Kidney epithelial cell (primary cell): ENCODE measurements at places on chromosomes 11 and 22.

DNA sequence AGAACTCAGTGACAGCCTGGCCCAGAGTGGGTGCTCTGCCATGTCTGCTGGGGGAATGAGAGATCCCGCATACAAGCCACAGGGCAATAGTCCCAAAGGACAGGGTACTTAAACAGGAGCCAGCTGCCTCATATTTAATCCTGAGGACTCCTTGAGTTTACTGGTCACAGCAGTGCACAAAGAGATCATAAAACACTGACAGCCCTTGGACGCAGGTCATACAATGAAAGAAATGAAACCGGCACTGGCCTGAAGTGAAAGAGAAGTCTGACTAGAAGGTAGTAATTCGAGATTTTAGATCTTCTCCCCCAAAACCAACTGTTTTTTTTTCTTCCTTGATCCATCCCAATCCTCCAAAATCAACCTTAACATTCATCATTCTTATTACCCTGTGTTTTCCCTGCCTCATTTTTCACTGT, 299.8 kb upstream of the SYN3 start:
- no peak for DNase-seq

DNA sequence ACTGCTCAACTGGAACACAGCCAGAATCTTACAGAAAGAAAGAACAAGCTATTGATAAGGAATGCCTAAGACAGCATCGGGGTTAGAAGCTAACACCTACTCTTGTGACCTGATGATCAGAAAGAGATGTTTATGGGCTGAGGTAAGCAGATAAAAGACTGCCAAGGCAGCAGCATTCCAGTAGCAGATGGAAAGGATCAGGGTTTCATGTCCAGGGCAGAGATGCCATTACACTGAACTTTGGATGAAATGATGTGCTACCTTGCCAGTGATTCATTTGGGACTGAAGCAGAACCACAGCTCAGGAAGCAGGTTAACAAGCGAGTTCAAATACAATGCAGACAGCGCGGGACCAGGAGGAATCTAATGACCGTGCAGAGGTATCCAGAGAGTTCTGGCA, 27.1 kb upstream of the APOA1 start:
- no peak for DNase-seq

- no peak for DNase-seq
Observed at GRCh38 chr11:657691-658126, 20.6 kb downstream of the DRD4 start.

DNA sequence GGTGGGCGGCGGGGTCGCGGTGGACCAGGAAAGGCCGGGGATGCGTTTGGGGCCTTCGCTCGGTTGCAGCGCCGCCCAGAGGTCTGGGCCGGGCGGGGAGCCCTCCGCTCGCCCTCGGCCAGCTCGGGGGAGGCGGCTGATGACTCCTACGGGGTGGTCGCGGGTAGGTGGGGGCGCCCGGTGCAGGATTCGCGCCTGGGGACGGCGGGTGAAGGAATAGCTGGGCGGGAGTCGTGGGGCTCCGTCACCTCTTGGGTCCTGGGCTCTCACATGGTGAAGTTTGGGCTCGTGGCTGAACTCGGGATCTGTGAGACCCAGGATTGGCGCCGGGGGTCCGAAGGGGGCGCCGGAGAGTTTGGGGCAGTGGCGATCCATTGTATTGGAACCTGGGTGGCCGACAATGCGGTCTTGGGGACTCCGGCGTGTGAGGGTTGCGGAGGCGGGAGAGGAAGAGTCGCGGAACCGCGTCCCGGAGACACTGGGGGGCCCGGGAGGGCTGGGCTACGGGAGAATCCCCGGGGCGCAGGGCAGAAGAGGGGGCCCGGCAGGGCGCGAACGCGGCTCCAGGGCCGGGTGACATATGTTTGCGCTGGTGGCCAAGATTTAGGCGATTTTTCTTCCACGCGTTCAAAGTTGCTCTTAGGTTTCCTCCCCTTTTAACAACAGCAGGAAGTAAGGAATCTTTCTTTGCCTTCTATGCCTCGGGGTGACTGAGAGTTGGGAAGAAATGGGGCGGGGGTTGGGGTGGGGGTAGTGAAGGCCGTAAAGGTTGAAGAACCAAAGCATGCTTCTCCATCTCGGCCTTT, 935 bp downstream of the QSER1 start:
- no peak for DNase-seq

DNA sequence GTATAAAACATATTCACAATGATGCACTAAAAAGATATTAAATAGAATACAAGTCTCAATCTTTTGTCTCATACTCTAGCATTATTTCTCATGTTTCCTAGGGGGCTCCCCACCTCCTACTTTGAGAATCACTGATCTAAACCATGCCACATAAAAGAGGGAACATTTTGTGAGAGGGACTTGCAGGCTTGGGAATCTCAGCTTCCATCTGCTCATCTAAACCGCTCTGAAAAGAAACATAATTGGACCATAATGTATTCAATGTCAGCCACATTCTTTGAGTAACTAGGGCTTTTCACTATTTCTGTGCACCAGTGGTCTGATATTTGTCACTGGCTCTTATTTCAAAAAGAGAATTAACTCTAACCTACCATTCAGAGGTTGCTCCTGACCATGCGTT, 6.4 kb upstream of the CSRP3 start:
- DNase-seq = no peak

- DNase-seq = no peak
Observed at GRCh38 chr22:36884349-36885158, 23.7 kb downstream of the NCF4 start.

DNA sequence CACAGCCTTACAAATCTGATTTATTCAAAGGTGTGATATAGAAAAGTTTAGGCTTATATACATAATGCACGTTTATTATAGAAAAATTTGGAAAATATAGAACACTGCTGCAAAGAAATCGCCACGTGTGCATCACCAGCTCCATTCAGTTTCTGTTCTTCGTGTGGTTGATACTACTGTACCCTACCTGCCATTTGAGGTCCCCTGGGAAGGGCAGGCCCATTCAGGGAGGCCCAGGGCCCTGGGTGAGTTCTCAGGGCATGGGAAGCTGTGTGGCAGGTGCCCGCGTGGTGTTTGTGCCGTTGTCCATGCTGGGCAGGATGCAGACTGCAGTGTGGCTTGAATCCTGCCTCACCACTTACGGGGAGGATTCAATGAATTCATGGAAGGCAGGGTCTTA, 60.8 kb downstream of the TBC1D22A start:
- DNase-seq = no peak

DNA sequence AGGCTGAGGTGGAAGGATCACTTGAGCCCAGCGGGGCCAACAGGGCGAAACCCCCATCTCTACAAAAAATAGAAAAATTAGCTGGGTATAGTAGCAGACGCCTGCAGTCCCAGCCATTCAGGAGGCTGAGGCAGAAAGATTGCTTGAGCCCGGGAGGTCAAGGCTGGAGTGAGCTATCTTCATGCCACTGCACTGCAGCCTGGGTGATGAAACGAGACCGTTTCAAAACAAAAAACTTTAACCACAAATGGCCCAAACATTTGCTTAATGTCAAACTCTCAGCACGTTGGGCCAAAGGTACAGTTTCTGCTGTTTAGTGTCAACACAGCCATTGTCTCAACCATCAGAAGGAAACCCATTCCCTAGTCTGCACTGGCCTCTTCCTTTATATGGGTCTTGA, 69.2 kb upstream of the TTC12 start:
- DNase-seq = no peak

GRCh38 chr11:128453444-128454336, 133.7 kb downstream of the ETS1 start:
- peak; percentile 93 for DNase-seq

GRCh38 chr11:42625757-42626665, 685.8 kb upstream of the API5 start:
- DNase-seq = no peak

DNA sequence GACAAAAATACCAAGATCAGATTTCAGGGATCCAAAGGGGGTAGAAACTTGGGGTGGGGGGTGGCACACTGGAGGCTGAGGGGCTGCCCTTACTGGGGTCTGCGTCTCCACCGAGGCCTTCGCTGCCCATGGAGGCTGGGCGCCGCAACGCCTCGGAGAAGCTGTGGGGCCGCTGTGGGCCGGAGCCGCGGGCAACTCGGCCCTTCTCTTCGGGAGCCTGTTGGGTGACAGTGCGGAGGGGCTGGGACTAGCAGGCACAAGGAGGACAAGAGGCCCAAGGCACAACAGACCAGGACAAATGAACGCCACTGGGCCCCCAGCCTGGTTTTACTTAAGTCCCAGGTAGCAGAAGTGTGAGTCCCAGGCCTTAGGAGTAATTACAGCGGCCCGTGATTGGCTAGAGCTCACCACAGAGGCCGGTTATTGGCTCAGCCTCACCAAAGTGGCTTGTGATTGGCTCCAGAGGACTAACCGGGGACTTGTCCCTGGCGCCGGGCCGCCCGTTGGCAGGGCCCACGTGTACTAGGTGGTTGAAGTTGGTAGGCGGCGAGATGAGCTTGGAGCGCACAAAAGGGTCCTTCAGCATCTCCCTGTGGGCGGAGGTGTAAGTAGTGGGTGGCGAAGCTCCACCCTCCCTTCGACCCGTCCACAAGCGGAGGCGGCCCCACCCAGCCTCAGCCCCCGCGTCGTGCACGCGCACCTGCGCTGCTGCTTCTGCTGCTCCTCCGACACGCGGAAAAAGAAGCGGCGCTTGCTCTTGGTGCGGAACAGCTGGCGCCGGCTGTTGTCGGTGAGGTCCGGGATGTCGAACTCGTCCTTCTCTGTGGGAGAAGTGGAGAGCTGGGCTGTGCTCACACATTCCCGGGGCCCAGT, 16.5 kb upstream of the MEN1 start:
- DNase-seq = no peak
